ENCODE measurements at places on chromosomes 7 and 10.
A peak's percentile ranks its signal among the peaks of the same experiment; 100 is the strongest.

- DNase-seq: no peak
These were observed 86.8 kb upstream of the ANKRD1 start for GRCh38 chr10:91007655-91008054.

DNA sequence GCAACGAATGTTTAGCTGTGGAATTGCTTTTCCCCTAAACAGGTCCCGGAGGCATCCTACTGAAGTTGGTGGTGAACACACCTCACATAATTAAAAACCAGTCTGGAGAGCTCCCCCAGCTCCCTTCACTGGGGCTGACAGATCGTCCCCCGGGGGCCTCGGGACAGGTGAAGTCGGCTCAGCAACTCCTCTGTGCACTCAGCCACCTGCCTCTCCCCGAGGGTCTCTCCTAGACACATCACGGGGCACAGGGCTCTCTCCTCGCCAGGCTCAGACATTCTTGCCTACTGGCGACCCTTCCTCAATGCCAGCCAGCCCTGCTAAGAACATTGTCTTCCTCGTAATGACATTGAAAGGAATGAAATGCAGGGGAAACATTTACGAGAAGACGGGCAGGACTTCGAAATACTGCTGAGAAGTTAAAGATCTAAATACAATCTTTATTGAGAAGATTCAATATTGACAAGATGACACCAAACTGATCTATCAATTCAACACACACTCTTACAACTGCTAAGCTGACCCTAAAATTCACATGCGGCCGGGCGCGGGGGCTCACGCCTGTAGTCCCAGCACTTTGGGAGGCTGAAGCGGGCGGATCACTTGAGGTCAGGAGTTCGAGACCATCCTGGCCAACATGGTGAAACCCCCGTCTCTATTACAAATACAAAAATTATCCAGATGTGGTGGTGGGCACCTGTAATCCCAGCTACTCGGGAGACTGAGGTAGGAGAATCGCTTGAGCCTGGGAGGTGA, 88.1 kb upstream of the DNAAF5 start:
- DNase-seq: no peak

- peak; percentile 67 for DNase-seq
These were observed 383 bp downstream of the MARVELD1 start for GRCh38 chr10:97713826-97714400.

- DNase-seq: peak; percentile 11
These were observed 266.0 kb downstream of the USP6NL start for GRCh38 chr10:11345224-11346054.

GRCh38 chr10:80501381-80501912, 36.3 kb upstream of the SH2D4B start:
- DNase-seq: no peak
